NCI-H524 treated with DMSO at 0.1 percent for 48 hours (cell line): ENCODE measurements at places on chromosomes 2 and 18.

GRCh38 chr2:75600461-75601011, 39.8 kb upstream of the EVA1A start:
- no peak for DNase-seq

GRCh38 chr2:75224636-75225094, 25.3 kb upstream of the TACR1 start:
- no peak for DNase-seq

DNA sequence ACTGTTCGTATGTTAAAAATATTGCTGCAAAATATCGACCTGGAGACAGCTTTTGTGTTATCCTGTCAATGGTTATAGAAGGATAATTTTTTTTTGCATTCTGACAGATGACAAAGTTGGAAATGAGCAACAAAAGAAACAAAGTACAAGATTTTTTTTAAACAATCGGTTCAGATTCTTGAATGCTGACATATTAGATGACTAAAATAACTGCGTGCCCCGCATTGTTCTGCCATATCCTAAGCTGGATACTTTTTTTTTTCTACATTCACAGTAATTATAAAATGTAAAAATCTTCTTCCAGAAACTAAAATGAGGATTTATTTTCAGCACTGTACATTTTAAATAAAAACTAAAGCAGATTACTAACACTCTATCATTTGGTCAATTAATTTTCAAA, 67.1 kb downstream of the ABCG8 start:
- DNase-seq = no peak

DNA sequence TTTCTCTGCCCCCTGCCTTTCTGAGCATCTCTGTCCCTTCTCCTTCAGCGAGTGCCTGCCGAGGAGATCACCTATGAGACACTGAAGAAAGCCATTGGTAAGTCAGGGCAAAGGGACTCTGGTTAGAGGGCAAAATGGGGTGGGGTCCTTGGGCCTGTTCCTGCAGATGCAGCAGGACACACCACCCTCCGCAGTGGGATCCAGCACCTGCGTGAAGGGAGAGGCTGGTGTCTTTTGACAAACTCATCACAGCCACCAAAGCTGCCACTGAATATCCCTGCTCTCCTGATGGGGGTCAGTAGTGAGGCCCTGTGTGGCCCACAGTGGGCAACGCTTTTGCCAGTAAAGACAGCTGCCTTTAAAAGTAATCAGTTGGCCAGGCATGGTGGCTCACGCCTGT, 18.7 kb downstream of the POMC start:
- no peak for DNase-seq

GRCh38 chr2:238563551-238563950, 136.8 kb downstream of the ASB1 start:
- DNase-seq = no peak

GRCh38 chr2:4995466-4995865, 696.7 kb upstream of the SOX11 start:
- DNase-seq = no peak

- DNase-seq = no peak
Measured at GRCh38 chr2:192669505-192670091, 474.9 kb upstream of the TMEFF2 start.

- no peak for DNase-seq
Measured at GRCh38 chr2:72338076-72338475, 190.4 kb upstream of the CYP26B1 start.

- no peak for DNase-seq
Measured at GRCh38 chr2:206456078-206456754, 12.9 kb downstream of the ADAM23 start.

- no peak for DNase-seq
Measured at GRCh38 chr2:190486037-190486623, 48.4 kb downstream of the NEMP2 start.

GRCh38 chr2:182716650-182716979, 558 bp downstream of the DNAJC10 start:
- no peak for DNase-seq

DNA sequence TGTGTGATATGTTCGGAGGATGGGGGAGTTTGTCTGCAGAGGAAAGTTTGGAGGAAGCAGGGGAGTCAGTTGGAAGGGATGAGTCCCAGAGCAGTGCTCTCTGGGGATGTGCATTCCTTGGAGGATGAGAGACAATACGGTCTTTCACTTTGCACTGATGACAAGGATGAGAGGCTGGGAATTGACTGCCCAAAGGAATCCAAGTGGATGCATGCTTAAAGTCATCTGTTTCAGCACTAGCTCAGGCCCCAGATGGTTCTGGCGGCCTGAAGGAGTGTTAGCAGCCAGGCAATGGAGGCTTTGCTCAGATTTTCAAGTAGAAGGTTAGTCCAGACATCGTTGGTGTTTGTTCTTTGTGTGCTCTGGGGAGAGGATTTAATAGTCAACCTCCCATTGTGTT, 100.2 kb downstream of the CRIM1 start:
- DNase-seq = no peak

DNA sequence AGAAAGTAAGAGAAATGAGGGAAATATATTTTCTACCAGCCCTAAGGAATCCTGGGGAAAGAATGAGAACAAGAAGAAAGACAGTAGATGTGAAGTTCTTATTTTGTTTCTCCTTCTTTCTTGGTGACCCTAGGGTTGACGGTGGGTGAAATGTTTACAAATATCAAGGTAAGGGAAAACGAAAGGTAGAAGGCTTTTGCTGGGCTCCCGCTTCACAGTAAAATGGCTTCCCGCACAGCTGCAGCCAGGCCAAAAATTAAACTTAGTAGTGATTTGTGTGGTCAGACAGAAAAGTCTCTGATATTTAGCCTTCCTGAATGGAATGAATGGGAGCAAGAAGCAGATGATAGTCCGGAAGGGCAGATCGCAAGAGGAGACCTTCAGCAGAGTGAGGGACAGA, 99.1 kb upstream of the COL3A1 start:
- DNase-seq = no peak

GRCh38 chr2:33655626-33656320, 56.7 kb upstream of the FAM98A start:
- DNase-seq = no peak

GRCh38 chr2:48247206-48247605, 282.7 kb upstream of the STON1 start:
- DNase-seq = no peak

DNA sequence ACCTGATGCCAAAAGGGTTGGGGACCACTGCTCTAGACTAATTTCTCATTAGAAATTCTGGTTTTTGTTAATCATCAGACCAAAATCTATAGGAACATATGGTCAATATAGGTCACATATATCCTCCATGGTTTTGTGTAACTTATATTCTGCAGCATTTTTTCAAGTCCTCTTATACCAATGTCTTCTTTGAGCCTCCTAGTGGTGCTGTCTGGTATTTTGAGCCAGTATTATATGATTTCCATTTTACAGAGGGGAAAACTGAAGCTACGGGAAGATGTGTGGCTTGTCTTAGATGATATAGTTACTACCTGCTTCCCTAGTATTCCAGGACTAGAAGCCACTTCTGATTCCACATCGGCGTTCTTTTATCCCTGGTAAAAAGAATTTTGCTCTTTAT, 13.8 kb downstream of the MAPK4 start:
- DNase-seq = no peak

DNA sequence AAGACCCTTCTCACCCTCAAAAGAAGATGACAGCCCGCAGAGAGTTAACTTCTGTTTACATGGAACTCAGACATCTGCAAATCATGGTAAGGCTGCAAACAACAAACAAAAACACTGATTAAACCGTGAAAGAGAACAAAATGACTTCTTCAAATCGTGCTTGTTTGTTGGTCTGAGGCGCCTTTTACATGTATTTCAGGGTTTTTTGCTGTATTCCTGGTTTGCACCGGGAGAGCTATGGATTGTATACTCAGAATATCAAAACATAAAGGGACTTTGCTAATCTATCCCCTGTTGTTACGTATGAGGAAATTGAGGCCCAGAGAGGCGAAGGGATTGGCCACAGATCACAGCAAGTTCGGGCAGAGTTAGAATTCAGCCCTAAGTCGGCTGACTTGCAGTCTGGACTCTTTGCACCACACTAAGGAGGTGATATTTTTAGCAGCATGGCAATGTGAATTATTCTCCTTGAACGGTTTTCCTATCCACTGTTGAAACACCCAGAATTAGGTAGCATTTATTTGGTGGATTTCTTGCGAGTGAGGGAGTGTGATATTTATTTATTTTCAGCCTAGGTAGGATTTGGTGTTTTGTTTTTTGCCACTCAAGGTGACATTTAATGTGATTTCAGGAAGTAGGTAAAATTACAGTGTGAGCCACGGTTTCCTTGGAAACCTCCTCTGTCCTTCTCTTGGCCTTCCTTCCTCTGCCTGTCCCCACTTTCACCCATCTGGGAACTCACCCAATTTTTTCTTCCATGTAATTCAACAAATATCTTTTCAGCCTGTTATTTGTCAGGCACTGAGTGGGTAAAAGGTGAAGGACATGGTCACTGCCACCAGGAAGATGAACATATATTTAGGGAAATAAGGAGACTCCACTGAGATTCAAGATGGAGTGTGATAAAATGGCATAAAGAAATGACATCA, 980 bp upstream of the PDE6D start:
- DNase-seq = no peak

DNA sequence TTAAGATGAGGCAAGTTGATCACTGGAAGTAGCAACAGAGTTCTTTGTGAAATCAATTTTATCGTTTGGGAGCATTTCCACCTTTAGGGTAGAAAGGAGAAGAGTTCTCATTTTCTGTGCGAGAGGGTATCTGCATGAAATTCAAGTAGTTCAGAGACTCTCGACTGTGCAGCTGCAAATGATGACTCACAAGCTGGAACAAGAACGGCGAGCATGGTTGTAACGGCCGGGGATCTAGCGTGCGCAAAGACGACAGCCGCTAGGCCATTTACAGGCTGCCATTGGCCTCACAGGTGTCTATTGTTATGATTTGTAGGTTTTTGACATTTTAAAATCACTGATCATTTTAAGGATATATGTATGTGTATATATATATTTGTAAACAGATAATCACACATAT, 5.2 kb downstream of the KLHL29 start:
- DNase-seq = no peak

DNA sequence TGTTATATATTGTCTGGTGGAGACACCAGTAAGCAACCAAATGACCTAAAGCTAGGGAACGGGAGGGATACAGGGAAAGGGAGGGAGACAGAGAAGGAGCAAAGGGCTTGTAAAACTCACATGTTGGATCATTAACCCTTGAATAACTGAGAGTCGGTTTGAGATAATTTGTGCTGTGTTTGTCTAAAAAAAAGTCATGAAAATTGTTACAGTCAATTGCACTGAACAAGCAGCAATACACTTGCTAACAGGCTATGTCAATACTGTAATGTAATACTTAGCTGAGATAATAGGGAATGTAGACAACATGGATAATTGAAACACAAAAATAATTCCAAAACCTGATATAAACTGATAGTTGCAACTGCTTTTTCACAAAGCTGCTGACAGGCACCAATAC, 71.3 kb upstream of the ZNF521 start:
- DNase-seq = no peak

- no peak for DNase-seq
Measured at GRCh38 chr18:36899289-36899688, 70.4 kb downstream of the KIAA1328 start.

- DNase-seq = no peak
Measured at GRCh38 chr2:41937921-41938708, 109.7 kb upstream of the PKDCC start.

- no peak for DNase-seq
Measured at GRCh38 chr2:70994009-70994698, 519 bp downstream of the TEX261 start.

DNA sequence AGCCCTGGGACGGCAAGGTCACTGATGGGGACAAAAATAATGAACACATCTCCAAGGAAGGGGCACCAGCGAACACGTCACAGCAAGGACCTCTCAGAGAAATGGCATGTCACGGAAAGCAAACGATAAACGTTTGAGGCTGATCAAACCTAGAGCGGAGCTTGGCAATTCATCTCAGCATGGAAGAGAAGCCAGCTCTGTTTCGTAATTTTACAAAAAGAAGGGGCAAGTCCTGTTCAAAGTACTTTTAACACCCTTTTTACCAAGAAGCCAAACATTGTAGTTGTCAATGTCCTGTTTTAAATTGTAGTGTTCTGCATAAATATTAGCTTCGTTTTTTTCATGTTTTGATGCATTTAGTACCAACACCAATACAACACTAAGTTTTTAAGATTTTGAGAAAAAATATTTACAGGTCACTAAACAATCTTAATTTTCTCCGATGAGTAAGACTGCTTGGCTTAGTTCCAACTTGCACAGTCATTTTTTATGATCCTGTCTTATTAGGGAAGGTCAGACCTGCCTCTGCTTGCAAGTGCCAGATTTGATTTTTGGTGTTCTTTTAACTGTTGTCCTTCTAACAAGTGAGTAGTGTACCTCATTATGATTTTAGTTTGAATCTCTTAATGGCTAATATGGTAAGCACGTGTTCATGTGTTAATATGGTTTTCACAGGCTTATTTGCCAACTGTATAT, 818.5 kb upstream of the SALL3 start:
- DNase-seq = no peak

DNA sequence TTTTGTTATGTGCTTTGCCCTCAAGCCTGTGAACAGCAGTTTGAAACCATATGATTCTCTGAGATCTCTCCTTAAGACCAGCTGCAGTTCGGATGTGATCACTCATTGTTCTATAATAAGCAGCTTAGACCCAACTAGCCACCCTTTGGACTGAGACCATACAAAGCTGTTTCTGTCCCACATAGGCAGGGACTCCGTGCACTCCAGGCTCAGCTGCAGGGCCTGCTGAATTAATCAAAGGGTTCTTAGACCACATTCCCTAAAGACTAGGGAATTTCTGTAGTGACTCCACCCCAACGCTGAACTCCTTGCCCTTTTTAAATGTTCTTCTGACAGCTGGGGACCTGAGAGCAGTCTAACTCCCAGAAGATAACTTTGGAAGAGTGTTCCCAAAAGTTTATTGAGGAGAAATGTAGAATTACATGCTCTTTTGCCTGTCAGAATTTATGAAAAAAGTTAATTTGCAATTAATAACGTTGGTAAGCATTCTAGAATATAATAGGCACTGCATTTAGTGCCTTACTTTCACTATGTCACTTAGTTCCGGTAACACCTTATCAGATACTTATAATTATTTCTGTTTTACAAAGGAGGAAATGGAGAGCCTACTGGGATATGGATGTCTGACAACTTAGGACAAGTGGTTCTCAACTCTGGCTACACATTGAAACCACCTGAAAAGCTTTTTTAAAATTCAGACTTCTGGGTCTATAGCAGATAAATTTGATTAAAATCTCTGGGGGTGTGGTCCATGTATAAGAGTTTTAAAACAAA, 42.3 kb downstream of the GULP1 start:
- no peak for DNase-seq

DNA sequence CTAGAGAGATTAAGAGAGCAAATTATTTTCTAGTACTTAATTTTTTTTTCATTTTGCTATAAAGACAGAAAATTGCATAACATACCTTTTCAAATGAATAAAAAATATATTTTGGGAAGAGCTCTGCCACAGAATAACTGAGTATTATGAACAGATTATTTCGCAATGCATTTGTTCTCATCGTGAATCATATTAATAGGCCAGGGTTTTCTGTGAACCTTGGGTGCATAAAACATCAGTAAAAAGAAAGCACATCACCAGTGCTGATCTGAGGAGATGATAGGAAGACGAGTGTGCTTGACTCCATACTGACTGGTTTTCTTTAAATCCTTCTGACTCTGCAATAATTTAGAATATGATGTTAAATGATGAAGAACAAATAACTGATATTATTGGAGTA, 409.1 kb downstream of the CPS1 start:
- no peak for DNase-seq
